Left ventricle myocardium superior (tissue), 1 donor: ENCODE measurements at places on chromosomes 13 and 19. TPM values are rescaled to one million over a fixed set of nuclear protein-coding genes. Genes with fewer than 3 reads are reported as not detected.
A peak's percentile ranks its signal among the peaks of the same experiment; 100 is the strongest.

DNA sequence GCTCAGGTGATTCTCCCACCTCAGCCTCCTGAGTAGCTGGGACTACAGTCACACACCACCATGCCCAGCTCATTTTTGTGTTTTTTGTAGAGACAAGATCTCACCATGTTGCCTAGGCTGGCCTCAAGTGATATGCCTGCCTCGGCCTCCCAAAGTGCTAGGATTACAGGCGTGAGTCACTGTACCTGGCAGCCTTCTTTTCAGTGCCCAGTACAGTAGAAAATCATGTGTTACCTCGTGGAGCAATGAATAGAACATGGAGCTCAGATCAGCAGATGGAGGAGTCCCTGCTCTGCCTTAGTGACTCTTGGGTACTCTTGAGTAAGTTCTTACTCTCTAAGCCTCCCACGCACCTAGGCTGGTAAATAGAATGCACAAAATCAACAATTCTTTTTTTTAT, 44.7 kb downstream of the THSD1 start:
- no peak for DNase-seq

- no peak for DNase-seq
These were observed 1.4 kb upstream of the YIF1B start for GRCh38 chr19:38317104-38317612.

DNA sequence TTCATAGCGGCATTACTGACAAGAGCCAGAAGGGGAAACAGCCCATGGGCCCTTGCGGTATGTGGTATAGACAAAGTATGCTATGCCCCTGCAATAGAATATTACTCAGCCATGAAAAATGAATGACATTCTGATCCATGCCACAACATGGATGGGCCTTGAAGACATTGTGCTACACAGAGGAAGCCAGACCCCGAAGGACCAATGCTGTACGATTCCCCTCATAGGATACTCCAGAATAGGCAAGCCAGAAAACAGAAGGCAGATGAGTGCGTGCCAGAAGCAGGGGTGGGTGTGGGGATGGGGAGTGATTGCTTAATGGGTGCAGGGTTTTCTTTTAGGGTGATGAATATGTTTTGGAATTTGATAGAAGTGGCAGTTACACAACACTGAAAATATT, 342.0 kb downstream of the TEX29 start:
- DNase-seq: no peak

GRCh38 chr19:8398311-8398771, 8.2 kb downstream of the RAB11B start:
- DNase-seq: no peak

DNA sequence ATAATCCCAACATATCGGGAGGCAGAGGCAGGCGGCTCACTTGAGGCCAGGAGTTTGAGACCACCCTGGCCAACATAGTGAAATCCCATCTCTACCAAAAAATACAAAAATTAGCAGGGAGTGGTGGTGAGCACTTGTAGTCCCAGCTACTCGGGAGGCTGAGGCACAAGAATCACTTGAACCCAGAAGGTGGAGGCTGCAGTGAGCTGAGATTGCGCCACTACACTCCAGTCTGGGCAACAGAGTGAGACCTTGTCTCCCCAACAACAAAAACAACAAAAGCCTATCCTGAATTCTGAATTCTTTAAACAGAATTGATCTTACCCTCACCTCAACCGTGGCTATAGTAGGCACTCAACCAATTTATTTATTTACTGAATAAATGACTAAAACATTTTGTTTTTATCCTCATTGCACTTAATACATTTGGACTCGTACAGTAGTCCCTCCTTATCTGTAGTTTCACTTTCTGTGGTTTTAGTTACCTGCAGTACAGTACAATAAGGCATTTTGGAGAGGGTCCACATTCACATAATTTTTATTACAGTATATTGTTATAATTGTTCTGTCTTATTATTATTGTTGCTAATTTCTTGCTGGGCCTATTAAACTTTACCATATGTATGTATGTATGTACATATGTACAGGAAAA, 98.8 kb downstream of the TBC1D4 start:
- DNase-seq: no peak

DNA sequence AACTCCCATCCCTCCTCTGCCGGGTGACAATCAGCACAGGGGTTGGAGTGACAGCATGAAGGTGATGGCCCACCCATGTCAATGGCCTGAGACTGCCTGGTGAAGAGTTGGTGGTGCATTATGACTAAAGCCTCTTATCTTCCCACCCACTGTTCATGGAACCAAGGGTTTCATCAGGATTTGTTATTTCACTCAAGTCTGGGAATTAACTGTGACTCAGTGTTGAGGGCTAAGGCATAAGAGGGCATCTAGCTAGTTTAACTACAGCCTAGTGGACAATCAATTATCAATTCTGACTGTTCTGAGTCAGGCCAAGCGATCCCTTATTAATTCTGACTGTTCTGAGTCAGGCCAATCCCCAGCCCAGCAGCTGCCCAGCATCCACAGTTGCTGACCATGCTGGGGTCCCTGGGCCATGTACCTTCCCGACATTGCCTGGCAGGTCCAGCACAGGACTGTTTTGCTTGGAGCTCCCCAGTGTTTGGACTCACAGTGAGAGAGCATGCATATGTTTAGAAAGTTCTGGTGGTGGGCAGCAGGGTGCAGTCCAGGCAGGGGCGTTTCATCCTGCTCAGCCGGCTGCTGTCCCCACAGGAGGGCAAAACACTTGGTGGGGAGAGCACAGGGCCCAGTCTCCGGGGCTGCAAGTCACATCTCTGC, 65.5 kb downstream of the RASL11A start:
- no peak for DNase-seq

GRCh38 chr13:95508996-95509395, 43.5 kb upstream of the CLDN10 start:
- no peak for DNase-seq

GRCh38 chr19:1863328-1863637, at the start of gene KLF16:
TSS of gene KLF16 (minus strand) at chr19:1863579. CDS start at chr19:1863497, 82 bp downstream.
- no peak for DNase-seq

- DNase-seq: peak; percentile 63
These were observed 16.0 kb downstream of the ZC3H4 start for GRCh38 chr19:47097396-47098201.

- no peak for DNase-seq
These were observed 38.2 kb downstream of the TMTC4 start for GRCh38 chr13:100636441-100636840.

DNA sequence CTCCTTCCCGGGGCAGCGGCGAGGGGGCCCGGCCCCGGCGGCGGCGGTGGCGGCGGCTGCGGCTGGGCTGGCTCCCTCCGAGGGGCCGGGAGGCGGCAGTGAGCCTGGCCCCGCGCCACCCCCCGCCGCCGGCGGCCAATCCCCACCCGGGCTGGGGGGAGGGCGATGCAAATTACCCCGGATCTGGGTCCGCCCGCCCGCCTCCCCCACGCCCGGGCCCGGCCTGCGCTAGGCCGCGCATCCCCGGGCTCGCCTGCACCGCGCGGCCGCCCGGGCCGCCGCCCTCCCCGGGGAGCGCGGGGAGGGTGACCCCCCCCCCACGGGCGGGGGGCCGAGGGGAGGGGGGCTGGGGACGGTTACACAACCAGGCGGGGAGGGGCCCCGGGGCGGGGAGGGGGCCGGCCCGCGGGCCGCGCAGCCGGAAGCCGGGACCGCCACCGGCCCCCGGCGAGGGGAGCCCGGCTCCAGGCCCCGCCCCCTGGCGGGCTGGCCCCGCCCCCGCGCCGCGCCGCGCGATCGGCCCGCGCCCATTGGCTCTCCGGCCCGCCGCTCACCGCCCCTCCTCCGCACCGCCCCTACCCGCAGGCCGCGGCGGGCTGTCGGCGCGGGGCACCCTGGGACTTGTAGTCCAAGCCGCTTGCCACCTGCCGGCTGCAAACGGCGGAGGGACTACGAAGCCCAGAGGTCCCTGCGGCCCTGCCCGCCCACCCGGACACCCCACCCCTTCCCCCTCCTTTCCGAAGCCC, 1.1 kb downstream of the ZBTB7A start:
- DNase-seq: peak; percentile 98

DNA sequence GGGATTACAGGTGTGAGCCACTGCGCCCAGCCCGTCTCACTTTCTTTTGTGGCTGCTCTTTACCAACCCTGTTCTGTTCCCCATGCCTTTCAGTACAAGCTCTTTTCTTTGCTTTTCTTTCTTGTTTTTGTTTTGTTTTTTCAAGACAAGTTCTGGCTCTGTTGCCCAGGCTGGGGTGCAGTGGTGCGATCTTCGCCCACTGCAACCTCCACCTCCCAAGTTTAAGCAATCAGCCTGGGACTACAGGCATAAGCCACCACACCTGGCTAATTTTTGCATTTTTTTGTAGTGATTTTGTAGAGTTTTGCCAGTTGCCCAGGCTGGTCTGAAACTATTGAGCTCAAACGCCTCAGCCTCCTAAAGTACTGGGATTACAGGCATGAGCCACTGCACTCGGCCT, 3.7 kb downstream of the CERS4 start:
- DNase-seq: no peak

GRCh38 chr13:32354040-32354439, 38.7 kb downstream of the BRCA2 start:
- no peak for DNase-seq

DNA sequence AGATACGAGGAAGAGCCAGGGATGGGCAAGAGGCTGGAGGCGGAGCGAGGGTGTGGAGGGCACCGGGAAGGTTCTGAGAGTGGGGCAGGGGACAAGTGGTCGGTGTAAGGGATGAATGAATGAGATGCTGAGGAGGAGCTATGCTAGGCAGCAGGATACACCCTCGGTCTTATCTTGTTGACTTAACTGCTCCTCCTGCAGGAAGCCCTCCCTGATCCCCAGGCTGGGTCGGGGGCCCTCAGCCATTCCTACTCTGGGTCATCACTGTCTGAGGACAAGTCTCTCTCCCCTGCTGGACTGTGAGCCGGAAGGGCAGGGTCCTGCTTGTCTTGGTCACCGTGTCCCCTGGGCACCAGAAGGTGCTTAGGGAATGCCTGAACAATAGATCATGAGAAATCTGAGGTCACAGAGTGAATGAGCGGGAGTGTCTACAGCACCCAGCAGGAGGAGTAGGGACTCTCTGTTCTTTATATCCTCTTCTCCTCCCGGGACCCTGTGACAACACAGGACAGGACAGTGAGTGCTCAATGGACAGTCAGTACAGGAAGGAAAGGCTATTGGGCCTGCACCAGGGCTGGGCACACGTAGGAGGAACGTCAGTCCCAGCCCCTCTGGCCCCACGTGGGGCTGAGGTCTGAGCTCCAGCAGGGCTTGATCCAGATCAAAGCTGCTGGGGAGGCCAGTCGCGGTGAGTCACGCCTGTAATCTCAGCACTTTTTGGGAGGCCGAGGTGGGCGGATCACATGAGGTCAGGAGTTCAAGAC, 6.5 kb downstream of the NKPD1 start:
- no peak for DNase-seq

DNA sequence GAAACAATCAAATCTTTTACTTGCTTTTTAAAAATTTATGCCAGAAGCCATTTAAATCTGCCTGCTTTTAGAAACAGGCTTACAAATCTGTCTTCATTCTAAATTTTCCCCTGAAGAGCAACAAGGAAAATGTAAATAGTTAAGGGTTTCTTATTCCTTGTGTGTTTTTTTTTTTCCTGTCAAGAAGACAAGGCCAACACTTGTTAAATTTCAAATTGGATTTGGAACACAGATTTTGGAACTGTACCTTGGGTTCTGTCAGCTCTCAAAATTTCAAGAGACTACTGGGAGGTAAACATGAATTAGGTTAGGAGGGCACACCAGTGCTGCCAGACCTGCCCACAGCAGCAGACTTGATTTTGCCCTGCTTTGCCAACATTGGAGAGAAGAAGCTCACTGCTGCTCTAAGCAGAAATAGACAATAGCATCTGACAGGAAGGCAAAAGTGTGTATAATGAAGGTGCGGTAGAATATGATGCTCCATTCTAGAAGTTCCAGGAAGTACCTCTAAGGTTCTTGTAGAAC, 121.7 kb downstream of the NHLRC3 start:
- no peak for DNase-seq

GRCh38 chr13:78909276-78909675, 250.3 kb upstream of the OBI1 start:
- no peak for DNase-seq

GRCh38 chr13:77040076-77040475, 13.1 kb upstream of the FBXL3 start:
- no peak for DNase-seq

GRCh38 chr13:75170311-75170710, 311.7 kb downstream of the TBC1D4 start:
- DNase-seq: no peak

GRCh38 chr13:99919132-99919531, 52.4 kb downstream of the ZIC5 start:
- no peak for DNase-seq

- DNase-seq: no peak
These were observed 70.8 kb upstream of the PCDH20 start for GRCh38 chr13:61486496-61486895.

- no peak for DNase-seq
These were observed 6.5 kb downstream of the CEBPA start for GRCh38 chr19:33295621-33296487.

- DNase-seq: no peak
These were observed 13.3 kb downstream of the ZSCAN18 start for GRCh38 chr19:58084596-58085347.

GRCh38 chr19:47363758-47364531, 14.8 kb downstream of the DHX34 start:
- no peak for DNase-seq

DNA sequence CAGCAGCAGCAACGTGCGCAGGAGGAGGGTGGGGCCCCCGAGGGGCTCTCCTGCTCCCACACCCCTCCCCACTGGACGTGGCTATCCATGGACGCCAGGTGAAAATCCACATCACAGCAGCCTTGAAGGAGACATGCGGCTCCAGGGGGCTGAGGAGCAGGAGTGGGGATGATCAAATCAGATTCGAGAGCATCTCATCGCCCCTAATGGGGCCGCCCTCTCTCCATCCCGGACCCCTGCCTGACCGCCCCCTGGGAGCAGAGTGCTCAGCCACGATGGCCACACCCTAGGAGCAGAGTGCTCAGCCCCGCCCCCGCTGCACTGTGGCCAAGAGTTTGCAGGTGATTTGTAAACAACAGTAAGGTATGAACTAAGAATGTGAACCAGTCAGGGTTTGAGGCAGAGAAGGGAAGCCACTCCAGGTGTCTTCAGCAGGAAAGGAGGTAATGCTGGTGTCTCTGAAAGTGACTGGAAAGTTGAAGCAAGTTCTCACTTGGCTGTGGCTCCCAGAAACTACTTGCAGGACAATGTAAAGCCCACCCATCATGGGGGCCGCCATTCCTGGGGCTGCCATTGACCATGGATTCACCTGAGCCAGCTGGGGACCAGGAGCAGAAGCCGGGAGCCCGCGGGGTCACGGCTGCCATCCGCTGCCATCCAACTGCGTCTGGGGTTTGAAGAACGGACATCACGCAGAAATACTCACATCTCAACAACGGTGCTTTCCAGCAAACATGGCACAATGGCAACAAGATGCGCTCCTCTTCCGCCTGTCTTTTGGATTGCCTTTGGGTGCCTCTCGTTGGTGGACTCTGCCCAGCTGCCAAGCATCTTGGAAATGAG, 71.8 kb downstream of the SPACA7 start:
- DNase-seq: no peak

GRCh38 chr13:99086267-99087097, 108.6 kb upstream of the DOCK9 start:
- DNase-seq: peak; percentile 77

GRCh38 chr13:82259284-82259683, 1623.0 kb downstream of the SLITRK1 start:
- no peak for DNase-seq

GRCh38 chr19:43743059-43743458, 11.7 kb downstream of the SMG9 start:
- no peak for DNase-seq

RPS19 gene
- total RNA-seq: 559 TPM

PSG2 gene
- not detected for total RNA-seq

SHISA2 gene
- 0.07 TPM for total RNA-seq

ZNF765 gene
- total RNA-seq: 4.7 TPM

TEAD2 gene
- total RNA-seq: 62.7 TPM

DACH1 gene
- 3.5 TPM for total RNA-seq

MAG gene
- not detected for total RNA-seq

CEACAM7 gene
- not detected for total RNA-seq

TRAPPC6A gene
- total RNA-seq: 13.7 TPM

MRPL57 gene
- 23.7 TPM for total RNA-seq
